ENCODE measurements at places on chromosomes 12 and 14.
A peak's percentile ranks its signal among the peaks of the same experiment; 100 is the strongest.

DNA sequence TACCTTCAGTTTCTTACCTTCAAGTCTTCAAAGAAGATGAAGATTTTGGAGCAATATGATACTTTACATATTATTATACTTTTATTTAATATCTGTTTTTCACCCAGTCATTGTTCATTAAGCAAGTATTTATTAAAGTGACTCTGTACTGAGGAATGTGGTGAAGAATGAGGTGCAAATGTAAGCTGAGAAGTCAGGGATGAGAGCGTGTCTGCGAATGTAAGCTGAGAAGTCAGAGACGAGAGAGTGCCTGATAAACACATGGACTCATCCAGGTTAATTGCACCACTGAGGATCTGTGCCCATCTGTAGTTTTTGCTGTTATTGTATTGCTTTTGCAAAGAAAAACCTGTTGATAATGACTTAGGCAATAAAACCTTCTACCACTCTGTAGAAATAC is 211.9 kb upstream of the FAR2 start:
- DNase-seq: peak; percentile 62

- no peak for DNase-seq
Measured at GRCh38 chr14:59336098-59336497, 129.1 kb downstream of the GPR135 start.

- no peak for DNase-seq
Measured at GRCh38 chr14:42617005-42617404, 1010.3 kb downstream of the LRFN5 start.

GRCh38 chr12:111170543-111170942 is 198.4 kb downstream of the PHETA1 start:
- DNase-seq: no peak

DNA sequence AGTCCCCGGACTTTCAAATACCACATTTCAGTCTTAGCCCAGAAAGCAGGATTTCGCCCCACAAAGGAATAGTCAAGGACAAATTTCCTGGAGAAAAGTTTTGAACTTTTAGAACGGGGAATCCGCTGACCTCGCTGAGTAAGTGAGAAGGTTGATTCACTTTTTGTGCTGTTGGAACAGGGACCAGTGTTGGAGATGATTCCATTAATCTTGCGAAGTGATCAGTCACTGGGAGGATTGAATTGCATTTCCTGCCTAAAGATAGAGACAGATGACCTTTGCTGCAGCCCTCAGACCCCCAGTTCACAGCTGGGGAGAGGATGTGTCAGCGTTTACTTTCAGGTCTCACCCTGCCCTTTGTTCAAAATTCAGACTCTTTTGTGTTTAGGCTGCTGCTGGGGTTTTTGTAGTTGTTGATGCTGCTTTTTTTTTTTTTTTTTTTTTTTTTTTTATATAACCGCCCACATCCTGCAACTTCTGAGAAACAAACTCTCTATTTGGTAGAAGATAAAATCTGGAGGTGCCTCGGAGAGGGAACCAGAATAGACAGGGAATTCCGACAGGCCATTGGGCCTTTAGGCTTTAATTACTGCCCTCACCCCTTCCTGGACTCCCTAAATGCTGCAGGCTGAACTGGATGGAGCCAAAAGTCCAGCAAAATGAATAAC is 9.8 kb upstream of the KDM2B start:
- DNase-seq: peak; percentile 44

DNA sequence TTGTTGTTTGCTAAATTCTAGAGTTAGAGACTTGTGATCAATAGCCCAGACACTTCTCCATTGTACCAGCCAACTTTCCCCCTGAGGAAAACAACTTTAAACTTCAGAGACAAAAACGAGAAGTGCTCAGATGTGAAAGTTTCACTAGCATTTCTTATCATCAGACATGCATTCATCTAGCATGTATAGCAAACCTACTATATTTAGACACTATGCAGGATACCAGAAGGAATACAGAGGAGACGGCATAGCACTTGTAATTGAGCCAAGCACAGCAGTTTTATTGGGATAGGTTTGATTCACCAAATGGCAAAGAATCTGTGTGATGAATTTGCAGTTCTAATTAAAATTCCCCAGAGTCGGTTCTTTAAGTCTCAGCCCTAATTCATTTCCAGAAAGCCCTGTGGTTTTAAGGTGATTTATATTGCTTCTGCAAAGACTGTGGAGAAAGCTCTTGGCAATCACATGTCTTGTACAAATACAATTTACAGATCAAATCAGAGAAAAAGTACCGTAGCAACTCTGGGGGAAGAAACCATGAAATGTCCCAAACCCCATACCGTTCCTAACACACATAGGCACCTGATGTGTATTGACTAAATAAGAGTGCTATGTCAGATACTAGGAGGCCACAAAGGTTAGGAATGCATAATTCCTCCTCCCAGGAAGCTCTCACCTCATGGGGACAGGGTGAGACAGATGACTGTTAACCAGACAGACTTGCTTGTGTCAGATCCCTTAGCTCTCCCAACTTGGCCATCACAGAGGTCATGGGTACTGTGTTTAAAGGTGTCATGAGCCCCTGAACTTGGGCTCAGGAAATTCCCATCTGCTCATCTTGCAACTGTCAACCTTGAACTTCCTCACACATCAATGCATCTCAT is 69.6 kb upstream of the KRAS start:
- peak; percentile 24 for DNase-seq

- no peak for DNase-seq
Measured at GRCh38 chr14:82239223-82239622, 705.6 kb upstream of the SEL1L start.

DNA sequence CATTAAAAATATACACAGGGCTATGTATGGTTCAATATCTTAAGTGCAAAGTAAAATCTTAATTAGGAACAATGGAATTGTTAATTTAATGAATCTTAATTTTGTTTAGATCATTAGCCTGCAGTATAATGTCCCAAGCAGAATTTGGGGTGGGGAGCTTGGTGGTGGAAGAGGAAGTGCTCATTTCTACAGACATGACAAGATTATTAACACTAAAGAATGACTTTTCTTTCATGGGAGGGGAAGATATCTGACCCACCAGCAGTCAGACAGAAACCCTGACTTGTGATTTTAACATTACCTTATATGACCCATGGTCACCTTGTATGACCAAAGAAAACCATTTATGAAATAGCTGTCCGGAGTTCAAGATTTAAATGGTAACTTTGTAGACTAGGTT is 41.3 kb upstream of the HIF1A start:
- no peak for DNase-seq

DNA sequence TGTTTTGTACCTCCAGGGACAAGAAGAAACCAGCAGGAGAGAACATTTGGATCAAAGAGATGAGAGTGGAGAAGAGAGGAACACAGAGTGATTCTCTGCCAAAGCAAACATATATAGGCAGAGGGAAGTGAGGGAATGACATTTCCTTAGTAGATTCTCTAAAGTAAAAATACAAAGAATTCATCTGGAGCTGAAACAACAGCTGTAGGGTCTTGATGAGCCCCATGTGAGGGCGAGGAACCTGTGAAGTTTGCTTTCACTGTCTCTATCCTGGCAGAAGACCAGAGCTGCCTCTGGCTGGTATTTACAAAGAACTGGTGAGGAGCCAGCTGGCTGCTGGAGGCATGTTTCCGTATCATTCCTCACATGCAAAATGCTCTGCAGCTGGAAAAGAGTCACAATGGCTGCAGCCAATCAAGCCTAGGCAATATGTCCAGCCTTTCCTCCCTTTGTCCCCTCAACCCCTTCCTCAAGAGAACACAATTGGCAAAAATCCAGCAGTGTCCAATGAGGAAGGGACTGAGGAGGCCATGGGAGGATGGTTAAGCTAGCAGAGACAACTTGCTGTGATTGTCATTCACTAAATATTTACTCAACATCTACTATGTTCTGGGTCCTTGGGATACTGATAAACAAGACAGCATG is 122.5 kb downstream of the PHLDA1 start:
- DNase-seq: peak; percentile 86

DNA sequence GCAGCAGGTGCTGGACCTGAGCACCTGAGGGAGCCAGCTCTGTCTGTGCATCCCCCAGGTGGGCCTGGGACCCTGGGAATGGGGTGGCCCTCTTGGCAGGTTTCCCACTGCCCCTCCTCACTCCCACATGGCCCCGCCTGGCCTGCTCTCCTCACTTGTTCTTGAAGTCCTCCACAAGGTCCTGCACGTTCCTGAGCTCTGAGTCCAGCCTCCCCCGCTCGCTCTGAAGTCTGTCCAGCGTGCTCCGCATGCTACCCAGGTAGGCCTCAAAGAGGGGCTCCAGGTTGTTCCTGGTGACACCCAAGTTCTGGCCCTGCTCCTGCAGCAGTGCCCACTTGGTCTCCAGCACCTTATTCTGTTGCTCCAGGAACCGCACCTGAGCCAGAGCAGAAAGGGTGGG is 2.9 kb downstream of the KRT79 start:
- no peak for DNase-seq

DNA sequence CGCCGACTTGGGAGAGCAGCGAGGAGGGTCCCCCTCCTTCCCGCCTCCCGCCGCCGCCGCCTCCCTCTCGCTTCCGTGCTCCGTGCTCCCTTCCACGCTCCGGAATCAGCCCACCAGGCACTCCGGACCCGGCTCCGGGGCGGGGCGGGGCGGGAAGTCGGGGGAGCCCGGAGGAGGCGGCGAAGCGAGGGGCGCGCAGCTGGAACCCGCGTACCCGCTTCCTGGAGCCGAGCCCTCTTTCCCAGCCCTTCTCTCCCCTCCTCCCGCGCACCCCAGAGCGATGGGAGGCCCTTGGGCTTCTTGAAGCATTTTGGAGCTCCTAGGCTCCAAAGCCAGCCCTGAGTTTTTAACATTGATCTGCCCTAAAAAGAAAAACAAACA is at the start of gene SYNDIG1L:
Gene SYNDIG1L (minus strand): TSS at position 9 of the 381 bp plus-strand sequence. CDS start 16,466 bp downstream, outside the sequence.
- DNase-seq: no peak

- no peak for DNase-seq
Measured at GRCh38 chr12:112894128-112894527, 12.6 kb upstream of the OAS1 start.

GRCh38 chr14:33814010-33814409 is 136.9 kb downstream of the EGLN3 start:
- DNase-seq: no peak

GRCh38 chr12:32522331-32523221 is 123.2 kb downstream of the FGD4 start:
- DNase-seq: no peak

DNA sequence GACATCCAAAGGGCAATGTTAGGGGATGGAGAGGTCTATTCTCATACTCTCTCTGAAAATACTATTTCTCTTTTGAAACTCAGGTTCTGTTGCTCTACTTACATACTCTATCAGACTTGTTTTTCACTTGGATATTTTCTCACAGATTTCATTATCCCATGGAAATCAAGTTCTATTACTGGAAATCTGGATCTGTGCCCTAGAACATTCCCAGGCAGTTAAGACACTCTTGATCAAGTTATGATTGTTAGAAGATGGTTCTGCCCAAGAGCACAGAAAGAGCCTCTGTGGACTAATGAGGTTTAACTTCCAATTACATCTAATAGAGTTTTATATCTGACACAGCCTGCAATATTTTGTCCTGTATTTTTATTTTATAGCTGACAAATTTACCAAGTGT is 591.0 kb upstream of the ATP2B1 start:
- peak; percentile 13 for DNase-seq

DNA sequence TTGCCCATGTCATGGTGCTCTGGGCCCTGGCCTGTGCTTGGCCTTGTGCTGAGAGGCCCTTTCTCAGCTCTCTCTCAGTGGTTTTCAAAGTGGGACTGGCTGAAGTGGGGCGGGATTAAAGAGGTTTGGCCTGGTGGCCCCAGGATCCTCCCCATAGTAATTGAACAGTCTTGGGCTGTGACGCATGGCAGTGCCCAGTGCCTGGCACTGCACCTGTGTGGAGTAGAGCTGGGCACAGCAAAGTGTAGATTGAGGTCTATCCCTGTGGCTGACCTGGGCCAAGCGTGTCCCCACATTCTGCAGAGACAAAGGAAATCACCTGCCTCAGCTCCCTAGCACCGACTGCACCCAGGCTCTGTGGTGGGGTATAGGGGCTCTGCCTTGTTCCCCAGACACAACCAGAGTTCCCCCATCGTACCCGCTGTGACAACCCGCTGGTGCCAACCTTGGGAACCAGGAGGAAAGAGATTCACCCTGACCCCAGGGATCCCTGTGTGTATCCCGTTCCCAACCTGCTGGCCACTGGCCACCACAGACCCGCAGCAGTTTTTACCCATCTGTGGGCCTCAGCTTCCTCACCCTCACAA is 9.9 kb upstream of the CYP46A1 start:
- DNase-seq: no peak

DNA sequence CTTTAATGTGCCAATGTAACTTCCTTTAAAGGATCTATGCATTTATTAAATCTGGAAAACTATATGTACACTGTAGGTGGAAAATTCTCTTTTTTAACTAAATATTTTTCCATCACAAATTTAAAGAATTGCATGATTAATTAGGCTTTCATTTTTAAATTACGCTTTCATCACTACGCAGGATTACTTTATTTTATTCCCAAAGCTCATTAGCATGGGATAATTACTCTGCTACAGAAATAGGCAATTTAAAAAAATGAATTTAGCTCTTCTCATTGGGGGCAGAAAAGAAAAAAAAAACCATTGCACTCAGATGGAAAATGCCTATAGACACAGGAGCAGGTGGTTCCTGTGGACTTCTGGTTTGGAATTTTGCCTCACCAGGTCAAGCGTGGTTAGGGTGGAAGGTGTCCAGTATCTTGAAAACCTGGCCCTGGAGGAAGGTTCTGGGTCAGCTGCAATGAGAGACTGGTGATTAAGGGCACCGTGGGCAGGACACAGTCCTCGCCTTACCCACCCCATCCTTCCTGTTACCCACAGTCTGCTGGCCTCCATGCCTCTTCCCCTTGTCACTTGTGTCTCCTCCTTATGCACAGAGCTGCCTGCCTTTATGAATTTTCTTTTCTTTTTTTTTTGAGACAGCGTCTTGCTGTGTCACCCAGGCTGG is 17.3 kb upstream of the RIN3 start:
- no peak for DNase-seq

DNA sequence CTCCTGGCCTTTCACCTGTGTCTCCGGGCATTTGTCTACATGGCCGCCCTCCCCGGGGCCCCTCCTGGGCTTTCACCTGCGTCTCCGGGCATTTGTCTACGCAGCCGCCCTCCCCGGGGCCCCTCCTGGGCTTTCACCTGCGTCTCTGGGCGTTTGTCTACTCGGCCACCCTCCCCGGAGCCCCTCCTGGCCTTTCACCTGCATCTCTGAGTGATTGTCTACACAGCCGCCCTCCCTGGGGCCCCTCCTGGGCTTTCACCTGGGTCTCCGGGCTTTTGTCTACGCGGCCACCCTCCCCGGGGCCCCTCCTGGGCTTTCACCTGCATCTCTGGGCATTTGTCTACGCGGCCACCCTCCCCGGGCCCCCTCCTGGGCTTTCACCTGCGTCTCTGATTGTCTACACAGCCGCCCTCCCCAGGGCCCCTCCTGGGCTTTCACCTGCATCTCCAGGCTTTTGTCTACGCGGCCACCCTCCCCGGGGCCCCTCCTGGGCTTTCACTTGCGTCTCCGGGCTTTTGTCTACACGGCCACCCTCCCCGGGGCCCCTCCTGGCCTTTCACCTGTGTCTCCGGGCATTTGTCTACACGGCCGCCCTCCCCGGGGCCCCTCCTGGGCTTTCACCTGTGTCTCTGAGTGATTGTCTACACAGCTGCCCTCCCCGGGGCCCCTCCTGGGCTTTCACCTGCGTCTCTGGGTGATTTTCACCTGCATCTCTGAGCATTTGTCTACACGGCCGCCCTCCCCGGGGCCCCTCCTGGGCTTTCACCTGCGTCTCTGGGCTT is 68.0 kb upstream of the GALNT9 start:
- no peak for DNase-seq

All from AG10803 (cell line).